ENCODE measurements at places on chromosomes 12 and 14.

DNA sequence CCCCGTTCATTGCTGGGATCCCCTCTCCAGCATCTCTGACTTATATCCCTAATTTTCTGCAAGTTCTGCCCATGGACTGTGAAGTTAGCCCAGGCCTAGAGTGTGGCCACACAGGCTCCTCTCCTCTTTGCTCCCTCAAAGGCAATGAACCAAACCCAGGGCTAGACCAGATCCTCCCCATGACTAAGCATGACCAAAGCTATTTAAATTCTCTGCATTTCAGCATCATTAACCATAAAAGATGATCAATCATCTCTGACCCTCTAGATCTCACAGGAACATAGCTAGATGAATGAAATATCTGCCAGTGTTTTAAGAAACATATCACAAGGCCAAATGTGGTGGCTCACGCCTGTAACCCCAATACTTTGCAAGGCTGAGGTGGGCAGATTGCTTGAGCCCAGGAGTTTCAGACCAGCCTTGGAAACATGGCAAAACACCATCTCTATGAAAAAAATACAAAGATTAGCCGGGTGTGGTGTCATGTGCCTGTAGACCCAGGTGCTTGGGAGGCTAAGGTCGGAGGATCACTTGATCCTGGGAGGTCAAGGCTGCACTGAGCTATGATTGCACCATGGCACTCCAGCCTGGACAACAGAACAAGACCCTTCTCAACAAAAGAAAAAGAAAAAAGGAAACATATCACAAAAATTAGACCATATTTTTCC, 2.2 kb upstream of the KRT3 start:
- no peak for DNase-seq

- DNase-seq = no peak
These were observed 1.1 kb downstream of the CNTN1 start for GRCh38 chr12:40693207-40693821.

- DNase-seq = no peak
These were observed 20.6 kb upstream of the CEP170B start for GRCh38 chr14:104844306-104845032.

- no peak for DNase-seq
These were observed 45.3 kb downstream of the WASHC3 start for GRCh38 chr12:102016472-102016871.

GRCh38 chr14:33114331-33114730, 175.7 kb downstream of the NPAS3 start:
- DNase-seq = no peak

DNA sequence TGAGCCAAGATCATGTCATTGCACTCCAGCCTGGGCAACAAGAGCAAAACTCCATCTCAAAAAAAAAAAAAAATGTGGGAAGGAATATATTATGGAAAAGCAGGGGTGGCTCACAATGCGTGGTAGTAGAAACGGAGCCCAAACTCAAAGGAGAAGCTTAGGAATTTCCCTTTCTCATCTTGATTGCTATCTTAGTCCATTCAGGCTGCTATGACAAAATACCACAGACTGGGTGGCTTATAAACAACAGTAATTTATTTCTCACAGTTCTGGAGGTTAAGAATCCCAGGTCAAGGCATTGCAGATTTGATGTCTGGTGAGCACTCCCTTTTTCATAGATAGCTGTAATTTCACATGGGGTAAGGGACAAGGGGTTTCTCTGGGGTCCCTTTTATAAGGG, 153.8 kb upstream of the KRR1 start:
- DNase-seq = peak; percentile 64

- DNase-seq = peak; percentile 72
These were observed 3.3 kb upstream of the SLC4A8 start for GRCh38 chr12:51421266-51421884.
